ENCODE measurements at places on chromosomes 2 and 18. TPM values are rescaled to one million over a fixed set of nuclear protein-coding genes. Genes with fewer than 3 reads are reported as not detected.
A peak's percentile ranks its signal among the peaks of the same experiment; 100 is the strongest.

- H3K4me3 ChIP-seq: no peak overlapping the region
- H3K27ac ChIP-seq: no peak overlapping the region
- peaks cover 4% of the 10 kb centered on the region for H3K4me1 ChIP-seq
- H3K27me3 ChIP-seq: no peaks in the 10 kb centered on the region
- H3K36me3 ChIP-seq: no peaks in the 10 kb centered on the region
- no peak for DNase-seq
Observed at GRCh38 chr2:16861111-16861510, 195.5 kb upstream of the CYRIA start.

- peak overlapping the region; percentile 54 for H3K27ac ChIP-seq
- DNase-seq: no peak
- no peaks in the 10 kb centered on the region for H3K27me3 ChIP-seq
Observed at GRCh38 chr2:241399941-241400922, 44.1 kb downstream of the FARP2 start.

- no peak overlapping the region for H3K4me3 ChIP-seq
- H3K36me3 ChIP-seq: peaks cover 20% of the 10 kb centered on the region
- H3K27ac ChIP-seq: peak overlapping the region; percentile 59
- H3K4me1 ChIP-seq: no peaks in the 10 kb centered on the region
- DNase-seq: no peak
Observed at GRCh38 chr2:85303780-85304531, 23.8 kb downstream of the TGOLN2 start.

DNA sequence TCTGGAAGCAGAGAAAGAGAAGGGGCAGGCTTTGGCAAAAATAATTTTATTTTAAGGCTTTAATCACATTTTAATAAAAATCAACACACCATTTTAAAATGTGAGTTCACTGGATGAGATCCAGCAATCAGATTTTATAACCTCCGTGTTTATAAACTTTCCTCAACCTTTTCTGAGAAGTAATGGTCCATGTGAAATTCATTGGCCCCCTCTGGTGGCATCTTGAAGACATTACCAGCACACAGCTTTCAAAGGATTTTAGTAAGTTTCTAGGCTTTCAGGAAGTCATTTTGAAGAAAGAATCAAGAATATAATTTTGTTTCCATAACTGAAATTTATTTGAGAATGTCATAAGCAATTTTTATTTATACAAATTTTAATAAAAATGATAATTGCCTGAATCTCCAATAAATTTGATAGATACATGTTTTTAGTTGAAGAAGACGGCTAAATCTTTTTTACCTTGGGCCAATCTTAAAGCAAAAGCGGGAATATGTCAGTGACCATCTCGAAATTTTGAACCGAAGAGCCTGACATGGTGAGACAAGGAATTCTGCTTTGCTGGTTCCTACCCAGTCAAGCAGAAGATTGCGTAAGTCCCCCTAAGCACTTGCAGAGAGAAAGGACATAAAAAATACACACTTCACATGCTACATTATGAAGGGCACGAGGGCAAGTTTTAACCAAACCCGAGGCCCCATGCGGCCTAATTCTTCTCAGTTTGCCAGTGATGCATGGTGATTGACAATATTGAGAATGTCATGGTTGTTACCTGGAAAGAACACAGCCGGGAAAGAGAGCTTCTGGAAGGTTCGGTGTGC is 128.4 kb upstream of the CBLN2 start:
- peaks cover 7% of the 10 kb centered on the region for H3K4me1 ChIP-seq
- H3K36me3 ChIP-seq: no peaks in the 10 kb centered on the region
- no peak for DNase-seq
- no peak overlapping the region for H3K4me3 ChIP-seq

DNA sequence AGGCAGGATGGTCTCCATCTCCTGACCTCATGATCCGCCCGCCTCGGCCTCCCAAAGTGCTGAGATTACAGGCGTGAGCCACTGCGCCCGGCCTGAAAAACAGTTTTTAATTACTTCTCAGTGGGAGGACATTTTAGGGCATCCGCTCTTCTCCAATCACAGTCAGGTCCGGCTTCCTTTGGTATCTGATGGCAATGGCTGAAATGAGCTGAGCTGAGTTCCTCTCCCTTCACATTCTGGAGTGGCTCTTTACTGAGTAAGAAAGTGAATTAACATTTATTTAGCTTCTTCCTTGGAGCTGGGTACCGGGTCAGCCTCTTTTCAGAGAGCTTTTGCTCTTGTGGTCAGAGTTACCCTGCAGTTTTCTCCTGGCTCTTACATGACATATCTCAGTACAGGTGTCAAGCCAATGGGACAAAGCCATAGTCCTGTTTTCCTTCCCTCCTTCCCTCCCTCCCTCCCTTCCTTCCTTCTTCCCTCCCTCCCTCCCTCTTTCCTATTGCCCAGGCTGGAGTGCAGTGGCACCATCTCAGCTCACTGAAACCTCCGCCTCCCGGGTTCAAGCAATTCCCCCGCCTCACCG is 1.1 kb upstream of the TTC27 start:
- H3K4me3 ChIP-seq: peak overlapping the region; percentile 93
- H3K27me3 ChIP-seq: peaks cover 13% of the 10 kb centered on the region
- no peak overlapping the region for H3K27ac ChIP-seq

GRCh38 chr2:3134026-3134571 is 243.5 kb downstream of the EIPR1 start:
- H3K4me3 ChIP-seq: no peak overlapping the region
- H3K27me3 ChIP-seq: no peaks in the 10 kb centered on the region
- H3K4me1 ChIP-seq: no peaks in the 10 kb centered on the region

- DNase-seq: no peak
- no peaks in the 10 kb centered on the region for H3K36me3 ChIP-seq
- peaks cover 9% of the 10 kb centered on the region for H3K4me1 ChIP-seq
- H3K27ac ChIP-seq: no peak overlapping the region
Observed at GRCh38 chr2:3601561-3602271, 6.8 kb downstream of the COLEC11 start.

- H3K4me1 ChIP-seq: peaks cover 2% of the 10 kb centered on the region
- no peak for DNase-seq
- H3K27me3 ChIP-seq: peaks cover 25% of the 10 kb centered on the region
- no peak overlapping the region for H3K27ac ChIP-seq
- no peaks in the 10 kb centered on the region for H3K36me3 ChIP-seq
Observed at GRCh38 chr2:30923623-30924022, 116.4 kb upstream of the CAPN13 start.

DNA sequence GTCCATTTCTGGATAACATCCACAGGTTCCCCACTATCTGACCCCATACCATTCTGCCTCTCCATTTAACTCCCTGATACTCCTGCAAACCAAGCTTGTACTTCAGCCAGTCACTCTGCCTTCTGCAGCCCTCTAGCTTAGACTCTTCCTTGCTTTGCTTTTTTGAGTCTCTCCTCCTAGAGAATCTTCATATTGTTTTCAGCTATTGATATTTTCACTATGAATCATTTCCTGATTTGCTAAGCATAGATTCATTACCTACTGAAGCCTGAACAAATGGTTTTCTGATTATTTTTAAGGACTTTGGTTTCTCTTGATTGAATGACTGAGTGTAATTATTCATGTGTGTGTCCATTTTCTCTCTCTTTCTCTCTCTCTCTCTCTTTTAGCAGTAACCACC is 2102.3 kb upstream of the CELF4 start:
- no peak for DNase-seq
- H3K27me3 ChIP-seq: no peaks in the 10 kb centered on the region
- no peak overlapping the region for H3K27ac ChIP-seq
- no peak overlapping the region for H3K4me3 ChIP-seq
- H3K4me1 ChIP-seq: peaks cover 12% of the 10 kb centered on the region

GRCh38 chr2:124810132-124810531 is 785.0 kb downstream of the CNTNAP5 start:
- peaks cover 7% of the 10 kb centered on the region for H3K27me3 ChIP-seq
- no peak overlapping the region for H3K4me3 ChIP-seq

- no peaks in the 10 kb centered on the region for H3K27me3 ChIP-seq
- no peak overlapping the region for H3K4me3 ChIP-seq
- H3K27ac ChIP-seq: no peak overlapping the region
- no peak for DNase-seq
- H3K4me1 ChIP-seq: peaks cover 1% of the 10 kb centered on the region
Observed at GRCh38 chr2:157194844-157195243, 62.7 kb upstream of the GALNT5 start.

- H3K27ac ChIP-seq: no peak overlapping the region
- no peaks in the 10 kb centered on the region for H3K36me3 ChIP-seq
- no peaks in the 10 kb centered on the region for H3K4me1 ChIP-seq
Observed at GRCh38 chr2:160252900-160253299, 52.8 kb upstream of the ITGB6 start.

The NETO1 gene
- 52.4 TPM for total RNA-seq

The NEB gene
- 1.6 TPM for total RNA-seq

The MTHFD2 gene
- 64.9 TPM for total RNA-seq

The PLEKHH2 gene
- total RNA-seq: 10.4 TPM
